Endothelial cell (in vitro differentiated cells): ENCODE measurements at places on chromosomes 6 and 20. TPM values are rescaled to one million over a fixed set of nuclear protein-coding genes. Genes with fewer than 3 reads are reported as not detected.

GRCh38 chr6:42963855-42964605, 3.5 kb downstream of the GNMT start:
- DNase-seq, result peak; percentile 62

Gene DEFB126
- total RNA-seq, result not detected

GRCh38 chr6:41066867-41067304, 5.3 kb downstream of the OARD1 start:
- DNase-seq, result peak; percentile 64

- DNase-seq, result no peak
Measured at GRCh38 chr20:22080985-22081384, 375.5 kb downstream of the PAX1 start.

- DNase-seq, result no peak
Measured at GRCh38 chr6:3712827-3713665, 38.5 kb downstream of the PXDC1 start.

- DNase-seq, result peak; percentile 18
Measured at GRCh38 chr20:48295445-48295903, 510.2 kb upstream of the SULF2 start.

DNA sequence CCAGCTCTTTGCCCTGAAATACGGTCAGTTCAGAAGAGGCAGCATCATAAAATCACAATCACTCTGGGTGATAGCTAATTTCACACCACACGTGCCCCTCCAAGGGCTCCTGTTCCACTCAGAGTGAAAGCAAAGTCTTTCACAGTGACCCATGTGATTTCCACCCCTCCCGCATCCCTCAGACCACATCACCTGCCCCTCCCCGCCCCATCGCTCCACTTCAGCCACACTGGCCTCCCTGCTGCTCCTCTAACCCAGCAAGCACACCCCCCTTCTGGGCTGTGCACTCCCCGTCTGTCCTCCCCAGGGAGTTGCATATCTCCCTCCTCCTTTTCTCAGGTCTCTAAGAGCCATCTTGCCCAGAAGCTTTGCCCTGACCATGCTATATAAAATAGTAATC, 74.5 kb downstream of the PSMG4 start:
- DNase-seq, result no peak

- peak; percentile 6 for DNase-seq
Measured at GRCh38 chr6:74899416-74899815, 306.4 kb downstream of the COL12A1 start.

Gene RIPPLY2
- total RNA-seq, result not detected

Gene CDH4
- 0.23 TPM for total RNA-seq

DNA sequence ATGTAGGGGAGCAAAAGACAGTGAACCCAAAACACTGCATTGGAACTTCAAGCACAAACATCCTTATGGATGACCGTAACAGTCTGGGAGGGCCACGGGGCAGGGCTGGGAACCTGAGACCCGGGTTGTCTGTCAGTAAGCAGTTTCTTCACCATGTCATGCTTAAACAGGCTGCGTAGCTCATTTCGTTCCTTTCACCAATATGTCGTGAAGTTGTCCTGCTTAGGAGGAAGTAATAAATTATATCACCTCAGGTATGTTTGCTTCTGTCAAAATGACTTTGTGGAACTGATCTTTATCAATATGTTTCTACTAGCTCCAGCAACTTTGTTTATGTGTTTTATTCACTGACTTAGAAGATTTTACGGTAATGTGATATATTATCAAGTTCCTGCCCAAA, 12.4 kb upstream of the MAK start:
- DNase-seq, result no peak

Gene KCNB1
- total RNA-seq, result 0.36 TPM

Gene LIN28B
- total RNA-seq, result 36.9 TPM

DNA sequence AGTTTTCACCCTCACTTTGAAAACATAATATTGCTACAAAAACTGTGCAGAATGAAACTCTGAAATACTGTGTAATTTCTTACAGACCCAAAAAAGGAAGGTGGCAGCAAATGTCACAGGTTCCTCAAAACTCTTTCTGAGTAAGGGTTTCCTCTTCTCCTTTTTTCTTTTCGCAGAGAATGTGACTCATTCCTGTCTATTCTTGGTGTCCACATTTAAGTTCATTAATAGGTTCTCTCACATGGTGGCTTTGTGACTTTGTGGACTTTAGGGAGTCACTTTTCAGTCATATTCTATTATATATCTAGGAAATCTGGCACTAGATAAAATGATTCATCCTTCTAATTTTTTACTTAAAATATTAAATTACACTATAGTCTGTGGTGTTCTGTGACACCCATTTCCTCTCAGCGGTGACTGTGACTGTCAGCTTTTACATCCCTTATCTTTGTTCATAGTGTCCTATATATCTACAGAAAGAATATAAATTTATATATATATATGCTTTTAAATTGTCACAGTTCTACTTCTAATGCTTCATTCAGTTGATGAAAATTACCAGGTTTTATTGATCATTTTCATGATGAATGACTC, 126.8 kb upstream of the HCRTR2 start:
- DNase-seq, result no peak
